Activated T-helper 9 cell treated with anti-CD3 and anti-CD28 coated beads, Interleukin-2, amount 50 U/mL, for 16 hours (primary cell): ENCODE measurements at places on chromosomes 3 and 15.

DNA sequence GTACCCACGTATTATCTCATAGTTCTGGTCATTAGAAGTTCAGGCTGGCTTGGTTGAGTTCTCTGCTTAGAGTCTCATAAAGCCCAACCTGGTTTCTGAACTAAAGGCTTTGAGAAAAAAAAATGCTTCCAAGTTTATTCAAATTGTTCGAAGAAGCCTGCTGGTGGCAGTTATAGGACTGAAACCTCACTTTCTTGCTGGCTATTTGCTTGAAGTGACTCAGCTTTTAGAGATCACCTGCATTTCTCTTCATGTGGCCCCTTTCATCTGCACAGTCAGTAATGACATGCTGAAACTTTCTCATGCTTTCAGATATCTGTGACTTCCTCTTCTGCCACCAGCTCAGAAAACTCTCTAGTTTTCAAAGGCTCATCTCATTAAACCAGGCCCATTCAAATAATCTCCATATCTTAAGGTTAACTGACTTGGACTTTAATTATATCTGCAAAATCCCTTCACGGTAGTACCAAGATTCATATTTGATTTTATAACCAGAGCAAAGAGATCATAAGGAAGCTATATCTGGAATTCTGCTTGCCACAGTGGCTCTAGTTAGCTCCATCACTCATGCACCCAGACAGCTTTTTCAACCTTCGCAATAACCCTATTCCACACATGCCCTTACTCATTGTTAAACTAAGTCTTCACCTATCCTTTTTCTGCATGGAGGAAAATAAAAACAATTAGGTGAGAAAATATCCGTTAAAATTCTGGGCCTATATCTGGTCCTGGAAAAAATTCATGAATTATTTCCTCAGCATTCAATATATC is 433.8 kb upstream of the CBLB start:
- no peak for DNase-seq

- DNase-seq = no peak
Observed at GRCh38 chr3:57078635-57079473, 18.4 kb downstream of the SPATA12 start.

- DNase-seq = no peak
Observed at GRCh38 chr3:108489776-108490175, 20.6 kb downstream of the MYH15 start.

DNA sequence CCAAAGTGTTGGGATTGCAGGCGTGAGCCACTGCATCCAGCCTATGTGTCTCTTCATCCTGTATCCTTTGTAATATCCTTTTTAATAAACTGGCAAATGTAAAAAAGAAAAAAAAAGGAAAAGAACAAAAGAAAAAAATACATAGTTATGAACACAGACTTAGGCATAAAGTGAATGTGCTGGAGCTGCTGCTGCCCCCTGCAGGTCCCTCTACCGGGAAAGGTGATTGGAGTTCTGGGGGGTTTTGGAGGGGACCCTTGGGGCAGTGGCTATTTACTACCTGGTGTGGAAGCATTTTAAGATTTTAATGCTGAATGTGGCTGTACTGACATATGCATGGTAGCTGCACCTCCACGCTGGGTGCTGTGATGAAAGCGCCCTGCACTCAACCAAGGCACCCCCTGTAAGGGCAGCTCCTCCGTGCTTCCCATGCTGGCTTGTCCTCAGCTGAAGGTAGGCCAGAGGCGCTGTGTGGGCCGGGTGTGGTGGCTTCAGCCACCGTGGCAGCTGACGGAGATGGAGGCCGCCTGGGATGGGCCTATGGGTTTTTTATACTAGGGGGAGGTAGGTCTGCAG is 49.9 kb downstream of the RPLP1 start:
- DNase-seq = no peak

DNA sequence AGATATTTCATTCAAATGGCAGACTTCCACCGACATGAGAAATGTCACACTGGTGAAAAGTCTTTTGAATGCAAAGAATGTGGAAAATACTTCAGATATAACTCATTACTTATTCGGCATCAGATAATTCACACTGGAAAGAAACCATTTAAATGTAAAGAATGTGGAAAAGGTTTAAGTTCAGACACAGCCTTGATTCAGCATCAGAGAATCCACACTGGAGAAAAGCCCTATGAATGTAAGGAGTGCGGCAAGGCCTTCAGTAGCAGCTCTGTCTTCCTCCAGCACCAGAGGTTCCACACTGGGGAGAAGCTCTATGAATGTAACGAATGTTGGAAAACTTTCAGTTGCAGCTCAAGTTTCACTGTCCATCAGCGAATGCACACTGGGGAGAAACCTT is 8.6 kb upstream of the ZNF621 start:
- no peak for DNase-seq

DNA sequence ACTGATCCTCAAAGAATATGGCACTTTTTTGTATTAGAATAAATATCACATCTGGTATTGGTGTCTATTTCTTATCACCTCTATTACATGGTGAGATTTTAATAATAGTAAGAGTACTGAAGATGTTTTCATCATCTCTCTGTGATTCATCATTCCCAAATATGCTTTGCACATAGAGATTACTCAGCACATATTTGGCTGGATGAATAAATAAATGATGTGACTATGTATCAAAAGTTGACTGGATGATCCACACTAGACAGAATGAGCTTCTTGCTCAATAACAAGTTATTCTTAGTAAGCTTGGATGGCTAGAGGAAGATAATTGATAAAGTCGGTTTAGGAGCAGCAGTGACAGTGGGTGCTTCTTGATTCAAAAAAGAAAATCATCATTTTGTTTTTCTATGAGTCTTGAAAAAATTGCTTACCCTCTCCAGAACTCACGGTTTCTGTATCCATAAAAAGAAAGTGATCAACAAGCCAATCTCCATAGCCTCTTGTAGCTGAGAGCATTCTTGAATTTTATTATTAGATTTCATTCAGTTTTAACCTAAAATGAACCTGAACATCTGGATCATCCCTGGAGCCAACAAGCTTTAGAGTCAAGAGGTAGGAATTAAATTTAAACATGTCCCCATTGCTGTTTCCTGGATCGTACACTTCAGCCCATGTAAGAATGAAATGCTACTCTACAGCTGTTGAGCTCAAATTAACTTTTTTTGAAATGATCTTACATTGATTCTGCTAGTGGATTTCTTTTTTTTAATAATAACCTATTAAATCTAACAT is 104.8 kb upstream of the OSTN start:
- no peak for DNase-seq

GRCh38 chr15:56180851-56181250 is 62.8 kb downstream of the RFX7 start:
- DNase-seq = no peak

- DNase-seq = no peak
Observed at GRCh38 chr15:35858707-35859106, 312.7 kb upstream of the DPH6 start.

DNA sequence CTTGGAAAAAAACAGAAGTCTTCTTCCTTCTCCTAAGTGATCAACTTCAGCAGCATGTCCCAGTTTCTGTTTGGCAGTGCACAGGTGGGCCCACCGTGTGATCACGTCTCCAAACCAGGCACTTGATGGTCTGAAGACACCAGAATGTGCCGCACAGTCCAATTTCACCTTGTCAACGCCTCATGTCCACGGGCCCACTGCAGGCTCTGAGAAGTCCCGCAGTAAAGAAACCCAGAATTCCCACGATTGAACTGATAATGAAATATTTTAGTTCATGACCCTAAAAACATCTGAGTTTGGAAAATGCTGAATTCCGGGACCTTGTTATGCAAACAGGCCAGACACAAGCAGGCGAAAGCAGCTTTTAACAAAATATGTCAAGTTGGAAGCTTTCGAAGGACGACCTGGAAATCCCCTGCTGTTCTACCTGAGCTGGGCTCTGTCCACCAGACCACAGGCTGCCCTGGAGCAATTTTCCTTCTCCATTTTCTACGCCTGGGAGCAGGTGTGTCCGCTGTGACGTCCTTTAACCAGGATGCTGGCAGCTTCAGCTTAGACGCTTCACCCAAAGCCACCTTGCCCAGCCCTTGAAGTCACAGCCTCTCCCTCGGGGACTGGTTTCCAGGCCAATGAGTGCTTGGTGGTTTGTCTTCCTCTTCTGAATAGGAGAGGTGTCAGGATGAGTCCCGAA is 167.8 kb upstream of the IQSEC1 start:
- DNase-seq = no peak

GRCh38 chr15:64267331-64267973 is 88.5 kb downstream of the CSNK1G1 start:
- DNase-seq = no peak

- no peak for DNase-seq
Observed at GRCh38 chr15:44598066-44598465, 61.1 kb downstream of the EIF3J start.

GRCh38 chr3:3556078-3556477 is 243.2 kb upstream of the LRRN1 start:
- no peak for DNase-seq

GRCh38 chr15:99343208-99343607 is 91.9 kb downstream of the LRRC28 start:
- no peak for DNase-seq

DNA sequence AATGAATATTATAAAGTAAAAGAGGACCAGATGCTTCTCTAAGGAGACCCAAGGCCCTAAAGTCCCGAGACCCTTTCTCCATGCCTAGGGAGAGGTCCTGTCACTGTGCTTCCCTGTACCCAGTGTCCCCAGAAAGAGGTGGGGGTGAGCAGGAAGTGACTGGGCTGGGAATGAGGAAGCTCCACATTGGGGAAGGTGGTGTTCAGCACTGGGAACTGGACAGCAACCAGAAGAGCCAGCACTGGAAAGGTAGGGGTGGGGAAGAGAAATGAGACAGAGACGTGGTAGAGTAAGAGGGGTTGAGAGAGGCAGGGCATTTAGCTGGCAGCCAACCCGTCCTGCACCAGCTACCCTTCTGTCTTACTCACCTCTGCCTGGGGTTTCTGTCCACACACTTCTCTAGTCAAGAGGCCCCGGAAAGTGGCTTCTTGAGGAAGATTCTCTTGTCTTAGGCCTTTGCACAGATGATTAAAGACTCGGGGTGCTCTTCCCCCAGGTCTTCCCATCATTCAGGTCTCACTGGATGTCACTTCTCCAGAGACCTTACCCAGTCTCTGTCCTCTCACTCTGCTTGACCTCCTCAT is 12.2 kb downstream of the RRP9 start:
- no peak for DNase-seq

GRCh38 chr3:14948609-14949038 is 1.2 kb downstream of the NR2C2 start:
- DNase-seq = no peak
